ENCODE measurements at places on chromosomes 3 and 15.

GRCh38 chr3:159672728-159673688 lies 315.6 kb upstream of the IL12A start:
- DNase-seq, result no peak

DNA sequence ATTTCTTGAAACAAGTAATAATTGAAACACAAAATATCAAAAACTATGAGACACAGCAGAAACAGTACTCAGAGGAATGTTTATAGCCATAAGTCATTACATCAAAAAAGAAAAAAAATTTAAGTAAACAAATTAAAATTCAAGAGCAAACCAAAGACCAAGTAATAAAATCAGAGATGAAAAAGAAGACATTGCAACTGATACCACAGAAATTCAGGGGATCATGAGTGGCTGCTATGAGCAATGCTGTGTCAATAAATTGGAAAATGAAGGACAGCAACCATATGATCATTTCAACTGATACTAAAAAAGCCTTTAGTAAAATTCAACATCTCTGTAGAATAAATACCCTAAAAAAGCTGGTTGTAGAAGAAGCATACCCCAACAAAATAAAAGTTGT lies 644.1 kb upstream of the BCHE start:
- DNase-seq, result no peak

- DNase-seq, result no peak
Measured at GRCh38 chr3:24052446-24052845, 107.4 kb downstream of the NR1D2 start.

GRCh38 chr3:41640076-41640475 lies 321.8 kb downstream of the ULK4 start:
- DNase-seq, result no peak

DNA sequence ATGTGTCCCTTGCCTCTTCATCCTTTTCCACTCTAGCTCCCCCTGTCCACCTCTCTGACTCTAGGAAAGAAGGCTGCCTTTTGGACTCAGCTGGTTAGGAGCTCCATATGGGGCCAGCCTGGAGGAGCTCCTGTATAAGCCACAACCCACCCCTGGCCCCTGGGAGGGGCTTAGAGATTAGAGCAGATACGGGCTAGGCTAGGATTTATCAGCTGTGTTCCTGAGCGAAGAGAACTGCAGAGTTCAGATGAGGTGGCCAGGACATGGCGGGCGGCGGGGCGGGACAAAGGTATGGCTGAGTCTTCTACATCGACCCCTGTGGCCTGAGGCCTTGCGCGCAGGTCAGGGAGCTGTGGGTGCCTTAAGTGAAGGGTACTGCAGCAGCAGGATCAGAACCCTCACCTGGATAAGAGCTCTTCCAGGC lies 7.9 kb downstream of the NBEAL2 start:
- no peak for DNase-seq

- DNase-seq, result no peak
Measured at GRCh38 chr3:54994111-54994513, 66.3 kb upstream of the LRTM1 start.

DNA sequence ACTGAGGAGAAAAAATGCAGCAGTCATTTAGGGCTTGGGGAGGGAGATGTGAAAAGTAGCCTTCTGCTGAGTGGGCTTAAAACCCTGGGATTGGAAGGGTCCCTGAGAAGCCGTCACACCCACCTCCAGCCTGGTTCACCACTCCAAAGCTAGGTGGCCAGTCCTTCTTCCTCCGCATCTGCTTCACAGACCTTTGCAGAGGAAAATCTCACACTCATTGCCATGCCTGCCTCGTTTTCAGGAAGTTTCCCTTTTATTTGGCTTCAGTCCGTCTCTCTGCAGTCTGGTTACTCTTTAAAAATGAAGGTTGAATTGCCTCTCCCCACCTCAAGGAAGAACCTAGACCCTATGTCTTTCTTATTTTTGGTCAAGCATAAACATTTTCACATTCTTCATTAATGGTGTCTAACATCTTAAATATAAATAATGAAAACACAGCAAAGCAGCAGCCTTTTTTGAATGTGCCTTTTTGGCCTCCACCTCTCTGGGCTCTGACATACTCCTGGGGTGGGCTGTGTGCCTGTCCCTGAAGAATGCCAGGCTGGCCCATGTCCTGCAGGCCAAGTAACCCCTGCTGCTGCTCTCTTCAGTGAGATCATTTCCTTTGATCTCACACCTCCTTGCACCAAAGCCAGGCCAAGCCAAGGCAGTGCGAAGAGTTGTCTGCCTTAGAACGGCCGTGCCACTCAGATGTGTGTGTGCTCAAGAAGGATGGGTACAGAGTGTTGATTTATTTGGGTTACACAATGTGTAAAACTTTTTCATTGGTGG lies 11.0 kb downstream of the MRAS start:
- no peak for DNase-seq

DNA sequence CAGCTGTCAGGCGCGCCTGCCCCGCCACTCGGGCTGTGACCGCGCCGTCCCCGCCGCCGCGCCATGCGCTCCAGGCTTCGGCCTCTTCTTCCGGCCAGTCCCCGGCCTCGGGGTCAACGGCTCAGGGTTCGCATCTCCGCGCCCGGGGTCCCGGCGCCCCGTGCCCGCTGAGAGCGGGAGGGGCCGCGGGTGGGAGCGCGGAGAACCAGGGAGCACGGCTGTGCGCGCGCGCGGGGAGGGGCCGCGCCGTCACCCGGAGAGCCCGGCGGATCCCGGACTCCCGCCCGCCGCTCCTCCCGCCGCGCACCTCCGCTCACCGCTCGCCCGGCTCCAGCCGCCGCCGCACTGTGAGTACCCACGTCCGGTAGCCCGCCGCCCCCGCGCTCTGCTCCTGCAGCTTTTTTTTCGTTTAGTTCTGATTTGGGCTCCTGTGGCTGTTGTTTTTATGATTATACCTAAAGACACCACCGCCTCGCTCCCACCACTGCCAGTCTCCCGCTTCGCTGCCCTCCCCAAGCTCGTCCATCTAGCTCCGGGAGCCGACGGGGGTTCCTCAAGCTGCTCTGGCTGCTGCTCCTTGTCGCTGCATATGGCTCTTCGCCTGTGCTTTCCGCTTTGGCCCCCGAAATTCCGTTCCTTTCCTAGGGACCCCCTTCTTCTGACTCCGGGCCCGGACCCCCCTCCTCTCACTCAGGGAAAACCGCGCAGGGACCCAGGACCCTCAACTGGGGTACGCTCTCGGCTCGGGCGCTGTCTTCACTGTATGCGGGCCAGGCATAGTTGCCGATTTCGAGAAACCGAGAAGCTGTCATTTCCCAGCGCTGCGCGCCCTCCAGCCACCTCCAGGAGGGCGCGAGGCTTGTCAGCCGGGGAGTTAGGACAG lies 1.8 kb upstream of the SKOR1 start:
- DNase-seq, result no peak

- DNase-seq, result no peak
Measured at GRCh38 chr15:90009301-90010022, 8.3 kb downstream of the ZNF710 start.

GRCh38 chr3:71062037-71062932 lies 521.2 kb downstream of the FOXP1 start:
- DNase-seq, result no peak
